NCI-H82 (cell line): ENCODE measurements at places on chromosomes 2 and 18.
A peak's percentile ranks its signal among the peaks of the same experiment; 100 is the strongest.

DNA sequence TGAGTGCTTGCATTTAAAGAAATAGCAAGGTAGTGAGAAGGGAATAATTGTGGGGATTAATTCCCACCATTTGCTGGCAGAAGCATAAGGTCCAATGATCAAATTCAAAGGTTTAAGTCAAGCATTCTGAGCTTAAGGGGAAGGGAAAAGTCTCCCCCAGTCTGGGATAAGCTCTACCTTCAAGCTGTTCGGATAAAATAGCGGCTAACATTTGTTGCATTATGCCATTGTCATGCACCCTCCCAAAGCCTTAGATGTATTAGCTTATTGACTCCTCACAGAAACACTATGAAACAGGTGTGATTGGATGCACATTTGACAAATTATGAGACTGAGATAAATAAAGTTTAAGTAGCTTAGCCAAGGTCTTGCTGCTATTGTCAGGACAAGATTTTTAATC is 52.2 kb upstream of the TGIF1 start:
- peak; percentile 96 for DNase-seq

- no peak for DNase-seq
These were observed 67.5 kb upstream of the AMMECR1L start for GRCh38 chr2:127953128-127953718.

- peak; percentile 43 for DNase-seq
These were observed 227.6 kb downstream of the SEPTIN10 start for GRCh38 chr2:109386004-109386695.

- no peak for DNase-seq
These were observed 293.6 kb upstream of the CCDC68 start for GRCh38 chr18:55252901-55253300.

GRCh38 chr2:158963071-158963470 is 5.4 kb upstream of the TANC1 start:
- DNase-seq = peak; percentile 47

- DNase-seq = no peak
These were observed 333.4 kb downstream of the GBX2 start for GRCh38 chr2:235834781-235835180.

DNA sequence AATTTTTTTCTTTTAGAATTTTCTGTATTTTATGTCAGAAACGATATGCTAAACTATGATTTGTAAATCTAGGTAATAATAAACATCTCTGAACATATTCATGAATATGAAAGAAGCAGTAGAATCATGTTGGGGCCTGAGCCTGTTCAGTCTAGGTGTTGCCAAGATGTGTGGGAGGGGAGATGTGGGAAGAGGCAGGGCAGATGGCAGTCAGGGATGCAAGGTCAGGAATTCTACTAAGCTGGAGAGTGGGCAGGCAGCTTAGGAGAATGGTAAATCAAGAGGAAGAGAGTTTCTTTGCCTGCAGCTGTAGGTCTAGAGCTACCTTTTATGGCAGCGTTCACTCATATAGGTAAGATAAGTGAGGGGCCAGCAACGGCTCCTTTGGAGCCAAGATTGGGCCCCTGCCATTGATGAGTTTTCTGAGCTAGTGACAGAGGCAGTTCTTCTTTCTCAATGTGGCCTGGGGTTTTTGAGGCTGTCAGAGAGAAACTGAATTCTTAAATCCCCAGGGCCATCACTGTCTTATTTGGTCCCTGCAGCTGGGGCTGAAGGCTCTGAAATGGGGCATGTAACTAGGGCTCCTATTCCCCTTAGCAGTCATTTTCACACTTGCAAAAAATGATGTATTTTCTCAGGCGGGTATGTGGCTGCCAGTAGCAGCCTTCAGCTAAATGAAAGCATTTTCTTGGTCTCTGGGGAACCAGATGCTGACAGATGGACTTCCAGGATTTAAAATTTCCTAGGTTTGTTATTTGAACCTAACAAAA is 232.8 kb downstream of the PIK3C3 start:
- peak; percentile 87 for DNase-seq
